Fibroblast of skin of scalp (primary cell): ENCODE measurements at places on chromosomes 5 and 9.
A peak's percentile ranks its signal among the peaks of the same experiment; 100 is the strongest.

DNA sequence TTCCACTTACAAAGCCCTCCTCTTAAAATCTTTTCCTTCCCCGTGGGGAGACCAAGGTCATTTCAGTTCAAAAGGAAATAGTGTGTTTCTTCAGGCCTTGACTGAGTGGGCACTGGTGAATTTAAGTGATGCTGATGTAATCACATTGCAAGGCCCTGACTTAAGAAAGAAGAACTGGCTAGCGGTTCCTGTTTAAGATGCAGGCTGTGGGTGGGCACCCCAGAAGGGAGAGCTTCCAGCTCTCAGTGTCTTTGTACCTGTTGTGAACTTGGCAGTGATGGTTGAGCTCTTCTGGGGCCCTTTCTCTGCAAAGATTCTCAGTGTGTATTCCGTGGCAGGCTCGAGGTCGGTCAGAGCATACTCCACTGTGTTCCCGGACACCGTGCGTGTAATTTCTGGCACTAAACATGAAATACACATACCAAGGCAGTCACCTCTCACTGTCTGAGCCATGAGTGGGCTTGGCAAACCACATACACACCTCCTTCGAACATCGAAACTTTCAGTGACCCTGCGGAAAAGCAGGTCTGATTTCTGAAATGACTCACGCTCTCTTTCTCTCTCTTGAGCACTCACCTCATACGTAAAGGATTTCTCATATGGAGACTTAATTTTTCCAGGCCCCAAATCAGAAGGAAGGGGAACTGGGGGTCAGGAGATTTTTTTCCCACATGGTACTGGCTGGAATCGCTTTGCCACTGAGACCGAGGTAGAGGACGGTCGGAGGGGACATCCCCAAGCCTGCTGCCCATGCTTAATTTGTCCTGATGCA, 81.9 kb downstream of the TNC start:
- DNase-seq = peak; percentile 93

DNA sequence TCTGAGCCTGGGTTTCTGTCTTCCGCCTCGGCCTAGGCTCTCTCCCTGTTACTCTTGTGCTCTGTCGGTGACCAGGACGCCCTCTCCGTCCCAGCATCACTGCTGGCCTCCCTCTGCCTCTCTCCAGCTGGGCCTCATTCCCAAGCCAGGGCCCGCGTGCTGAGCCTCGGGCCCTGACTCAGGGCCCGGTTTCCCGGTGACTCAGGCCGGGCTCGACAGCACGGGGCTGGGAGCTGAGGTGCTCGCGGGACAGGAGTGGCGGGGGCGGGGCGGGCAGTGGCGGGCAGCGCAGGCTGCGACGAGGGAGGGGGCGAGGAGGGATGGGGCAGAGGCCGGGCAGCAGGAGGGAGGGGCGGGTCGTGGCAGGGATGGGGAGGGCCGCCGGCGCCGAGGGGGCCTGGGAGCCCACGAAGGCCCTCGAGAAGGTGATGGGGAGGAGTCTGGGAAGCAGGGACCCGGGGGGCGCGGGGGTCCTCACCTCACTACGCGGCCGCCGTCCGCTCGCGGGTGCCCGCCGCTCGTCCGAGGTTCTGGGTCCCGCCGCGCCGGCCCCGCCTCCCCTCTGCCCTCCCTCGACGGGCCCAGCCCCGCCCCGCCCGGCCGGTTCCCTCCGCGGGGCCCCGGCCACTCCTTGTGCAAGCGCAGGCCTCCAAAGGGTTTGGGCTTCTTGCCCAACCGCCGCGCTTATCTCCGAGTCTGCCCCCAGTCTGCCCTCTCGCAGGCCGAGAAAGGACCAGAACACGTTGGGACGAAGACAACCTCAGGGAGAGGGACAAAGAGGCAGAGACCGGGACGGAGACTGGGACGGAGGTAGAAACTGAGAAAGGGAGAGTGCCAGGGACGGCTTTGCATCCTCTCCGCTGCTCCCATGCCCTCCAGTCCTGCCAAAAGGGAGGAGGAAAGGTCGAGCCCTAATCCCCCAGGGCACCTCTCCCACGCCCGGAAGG, at the start of gene ARAP3:
Gene ARAP3 (minus strand): TSS at position 536 of the 947 bp plus-strand sequence. CDS start 1,744 bp downstream, outside the sequence.
- DNase-seq = peak; percentile 83

DNA sequence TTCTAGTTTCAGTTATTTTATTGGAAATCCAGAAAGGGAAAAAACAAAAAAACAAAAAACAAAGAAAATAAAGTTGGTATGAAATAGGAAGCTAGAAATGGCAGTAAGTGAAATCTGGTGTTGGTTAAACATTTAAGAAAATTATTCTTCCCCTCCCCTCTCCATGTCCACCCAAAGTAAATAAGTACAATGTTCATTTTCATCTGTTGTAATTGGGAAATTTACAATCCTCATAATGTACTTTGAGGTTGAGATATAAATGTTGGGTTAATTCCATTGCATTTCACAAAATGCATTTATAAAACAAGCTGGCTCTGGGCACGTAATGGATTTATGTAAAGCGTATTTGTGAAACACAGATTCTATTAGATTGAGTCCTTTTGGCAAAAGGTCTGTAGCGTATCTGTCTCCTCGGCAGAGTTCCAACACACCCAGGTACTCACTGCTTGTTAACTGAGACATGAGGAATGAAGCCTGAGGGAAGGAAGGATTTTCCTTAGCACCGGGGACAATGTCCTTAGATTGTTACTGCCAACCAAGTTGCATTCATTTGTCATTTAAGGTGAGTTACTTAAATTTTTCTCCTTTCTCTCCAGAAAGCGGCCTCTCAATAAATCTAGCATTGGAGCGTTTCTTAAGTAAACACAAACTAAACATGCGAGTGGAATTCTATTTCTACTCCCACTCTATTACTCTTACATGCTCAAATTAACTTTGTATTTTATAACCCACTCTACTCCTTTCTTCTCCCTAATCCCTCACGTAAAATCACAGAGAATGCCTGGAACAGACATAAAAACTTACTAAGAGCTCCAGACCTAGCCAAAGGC, 912.3 kb upstream of the WWC1 start:
- no peak for DNase-seq

DNA sequence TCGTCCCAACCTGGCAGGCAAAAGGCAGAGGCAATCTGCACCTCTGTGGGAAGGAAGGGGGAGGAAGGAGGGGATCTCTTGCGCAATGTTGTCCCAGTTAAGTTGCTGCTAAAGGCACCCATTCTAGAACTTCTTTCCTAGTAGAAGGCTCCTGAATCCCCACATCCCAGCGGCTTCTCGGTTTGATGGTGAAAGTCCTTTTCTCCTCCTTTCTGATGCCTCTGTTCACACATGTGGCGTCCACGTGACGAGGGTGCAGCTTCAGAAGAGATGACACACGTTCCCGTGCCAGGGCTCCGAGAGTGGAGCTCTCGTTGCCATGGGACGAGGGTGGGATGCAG, 96.9 kb upstream of the FCN2 start:
- DNase-seq = no peak

DNA sequence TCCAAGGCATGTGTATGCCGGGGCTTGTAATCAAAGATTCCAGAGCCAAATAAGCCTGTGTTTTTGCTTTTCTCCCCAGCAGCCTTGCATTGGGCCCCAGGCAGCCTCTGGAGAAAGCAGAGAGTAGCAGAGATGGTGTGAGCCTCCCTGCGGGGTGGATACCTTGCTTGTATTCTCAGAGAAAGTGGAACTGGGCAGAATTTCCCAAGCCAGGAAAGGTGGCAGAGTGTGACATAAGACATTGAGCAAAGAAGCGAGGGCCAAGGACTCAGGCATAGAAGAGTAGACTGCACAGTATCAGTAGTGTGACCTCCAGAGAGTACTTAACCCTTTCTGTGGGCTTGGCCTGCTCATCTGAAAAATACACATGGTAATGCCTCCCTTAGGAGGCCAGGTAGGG, 1.6 kb upstream of the GSN start:
- no peak for DNase-seq
